Stomach (tissue), 19 donors: ENCODE measurements at places on chromosomes 13 and 19. TPM values are rescaled to one million over a fixed set of nuclear protein-coding genes. Genes with fewer than 3 reads are reported as not detected.

The MCEMP1 gene
- not detected for total RNA-seq

The CCL25 gene
- not detected for total RNA-seq

The KLK6 gene
- not detected for total RNA-seq

The PDX1 gene
- 0.29 TPM for total RNA-seq

The C5AR2 gene
- total RNA-seq = 11.1 TPM

The APLP1 gene
- 15.6 TPM for total RNA-seq

The ZBTB32 gene
- not detected for total RNA-seq

The FGF14 gene
- 0.14 TPM for total RNA-seq

The SLC6A16 gene
- total RNA-seq = not detected

The C19orf38 gene
- 1.8 TPM for total RNA-seq

The CSNK1A1L gene
- not detected for total RNA-seq

The ELANE gene
- 2.9 TPM for total RNA-seq

The SYDE1 gene
- total RNA-seq = 19.6 TPM

The CGB3 gene
- not detected for total RNA-seq

The ZNF208 gene
- 0.45 TPM for total RNA-seq

The PRTN3 gene
- total RNA-seq = not detected

The ZNF723 gene
- not detected for total RNA-seq

The CRX gene
- not detected for total RNA-seq

The LGALS7B gene
- not detected for total RNA-seq

The GPC6 gene
- 1.2 TPM for total RNA-seq

The ZNF549 gene
- total RNA-seq = 8.8 TPM

The COL4A2 gene
- total RNA-seq = 531 TPM

The THSD1 gene
- 0.58 TPM for total RNA-seq

The HCST gene
- 5.0 TPM for total RNA-seq

The STARD13 gene
- 46.6 TPM for total RNA-seq

The SLC7A9 gene
- total RNA-seq = not detected

The FXYD3 gene
- 191 TPM for total RNA-seq

The KLHL1 gene
- not detected for total RNA-seq

The MIA gene
- not detected for total RNA-seq

The CALR3 gene
- not detected for total RNA-seq

The CPB2 gene
- 2.2 TPM for total RNA-seq

The COL4A1 gene
- total RNA-seq = 175 TPM

The C5AR1 gene
- total RNA-seq = 15.2 TPM

The CDK8 gene
- 48.4 TPM for total RNA-seq
